ENCODE measurements at places on chromosomes 1 and 21.

GRCh38 chr1:41404308-41404761 lies 43.1 kb downstream of the FOXO6 start:
- DNase-seq, result peak; percentile 98

- no peak for DNase-seq
These were observed 22.8 kb upstream of the CSF1 start for GRCh38 chr1:109887884-109888283.

DNA sequence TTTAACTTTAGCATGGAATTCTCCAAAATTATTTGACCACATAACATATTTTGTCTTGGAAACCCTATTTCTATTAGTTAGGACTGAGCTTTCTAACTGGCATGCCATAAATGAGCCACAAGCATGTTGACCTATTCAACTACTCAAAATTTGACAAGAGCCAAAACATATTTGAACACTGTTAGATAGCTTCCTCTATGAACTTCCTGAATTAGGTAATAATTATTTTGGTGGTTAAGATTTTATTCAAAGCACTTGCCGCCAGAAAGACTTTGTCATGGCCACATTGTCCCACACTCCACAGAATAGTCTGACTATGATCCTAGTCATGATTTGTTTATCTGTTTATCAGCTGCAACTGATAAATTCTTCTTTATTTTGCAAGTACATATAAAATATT lies 23.1 kb upstream of the CTPS1 start:
- no peak for DNase-seq

DNA sequence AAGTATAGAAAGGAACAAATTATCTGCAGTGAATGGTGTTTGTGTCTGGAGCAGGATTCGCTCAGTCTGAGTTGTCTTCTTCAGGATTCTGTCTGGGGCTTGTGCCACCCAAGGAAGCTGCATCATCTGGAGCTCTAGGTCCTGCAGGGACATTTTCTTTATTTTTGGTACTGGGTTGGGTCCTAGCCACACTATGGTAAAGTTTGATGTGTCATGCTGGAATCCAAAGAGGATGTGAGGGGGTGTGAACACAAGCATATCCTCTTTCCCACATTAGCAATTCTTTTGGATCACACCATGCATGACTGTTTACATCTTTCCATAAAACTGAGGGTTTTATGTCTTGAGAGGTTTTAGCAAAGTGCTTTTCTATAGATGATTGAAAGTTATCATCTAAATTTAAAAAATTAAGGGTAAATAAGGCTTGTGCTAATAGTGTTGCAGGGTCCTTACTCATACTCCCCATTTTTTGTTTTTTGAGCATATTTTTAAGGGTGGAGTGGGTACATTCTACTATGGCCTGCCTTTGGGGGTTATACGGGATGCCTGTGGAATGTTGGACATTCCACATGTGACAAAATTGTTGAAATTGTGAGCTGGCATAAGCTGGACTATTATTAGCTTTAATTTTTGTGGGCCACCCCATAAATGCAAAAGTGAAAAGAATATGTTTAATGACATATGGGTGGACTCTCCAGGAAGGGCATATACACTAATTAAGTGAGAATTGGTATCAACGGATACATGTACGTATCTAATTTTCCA lies 152.0 kb upstream of the HMCN1 start:
- no peak for DNase-seq

DNA sequence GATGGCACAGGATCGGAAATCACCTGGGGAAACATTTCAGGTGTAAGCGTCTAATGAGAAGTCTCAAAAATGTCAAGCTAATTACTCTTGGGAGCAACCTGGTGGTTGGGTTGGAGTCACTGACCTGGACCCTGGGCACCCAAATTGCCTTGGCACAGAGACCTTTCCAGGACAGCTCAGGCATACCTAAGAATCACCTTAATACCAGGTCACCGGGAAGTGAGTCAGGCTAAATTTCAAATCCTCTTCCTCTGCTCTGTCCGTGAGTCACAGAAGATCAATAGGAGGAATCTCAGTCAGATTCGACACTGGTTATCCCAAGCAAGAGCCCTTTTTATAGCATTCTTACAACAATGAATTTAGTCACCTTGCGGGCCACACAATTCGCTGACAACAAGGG lies 179.6 kb upstream of the CAMK1G start:
- DNase-seq, result no peak

DNA sequence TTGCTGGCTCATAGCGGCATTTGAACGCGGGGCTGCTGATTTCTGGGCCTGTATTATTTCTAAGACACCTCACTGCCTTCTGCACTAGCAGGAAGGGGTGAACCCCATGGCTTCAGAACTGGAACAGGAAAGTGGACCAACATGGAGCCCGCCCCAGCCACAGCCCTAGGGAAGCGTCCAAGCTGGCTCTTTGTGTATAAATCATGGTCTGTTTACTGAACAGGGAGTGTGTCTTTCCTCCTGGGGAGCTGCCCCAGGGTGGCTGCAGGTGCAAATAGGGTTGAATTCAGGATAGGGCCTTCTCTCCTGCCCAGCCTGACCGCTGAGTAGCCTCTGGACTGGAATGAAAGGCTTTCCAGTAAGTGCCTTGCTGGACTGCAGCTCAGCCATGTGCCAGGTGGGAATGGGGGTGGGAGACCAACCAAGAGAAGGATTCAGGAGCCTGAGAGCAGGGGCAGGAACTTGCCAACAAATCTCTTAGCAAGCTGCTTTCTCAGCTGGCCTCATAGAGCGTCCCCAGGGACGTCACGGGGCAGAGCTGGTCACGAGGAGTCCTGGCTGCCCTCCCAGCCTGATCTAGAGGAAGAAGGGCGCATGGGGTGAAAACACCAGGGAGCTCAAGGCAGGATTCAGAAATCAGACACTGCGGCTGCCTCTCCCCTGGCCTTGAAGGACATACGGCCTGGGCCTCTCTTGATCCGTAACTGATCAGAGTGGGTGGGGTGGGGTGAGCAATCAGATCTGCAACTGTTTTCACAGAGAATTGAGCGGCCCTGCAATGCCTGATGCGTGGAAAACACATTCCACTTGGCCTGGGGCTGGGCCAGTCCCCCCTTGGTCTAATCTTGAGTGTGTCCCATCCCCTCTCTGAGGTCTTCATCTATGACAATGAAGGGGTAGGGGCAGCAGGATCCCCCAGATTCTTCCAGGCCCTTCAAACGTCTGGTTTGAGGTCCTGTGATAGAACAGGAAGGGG lies 56.5 kb upstream of the SELENON start:
- peak; percentile 57 for DNase-seq

DNA sequence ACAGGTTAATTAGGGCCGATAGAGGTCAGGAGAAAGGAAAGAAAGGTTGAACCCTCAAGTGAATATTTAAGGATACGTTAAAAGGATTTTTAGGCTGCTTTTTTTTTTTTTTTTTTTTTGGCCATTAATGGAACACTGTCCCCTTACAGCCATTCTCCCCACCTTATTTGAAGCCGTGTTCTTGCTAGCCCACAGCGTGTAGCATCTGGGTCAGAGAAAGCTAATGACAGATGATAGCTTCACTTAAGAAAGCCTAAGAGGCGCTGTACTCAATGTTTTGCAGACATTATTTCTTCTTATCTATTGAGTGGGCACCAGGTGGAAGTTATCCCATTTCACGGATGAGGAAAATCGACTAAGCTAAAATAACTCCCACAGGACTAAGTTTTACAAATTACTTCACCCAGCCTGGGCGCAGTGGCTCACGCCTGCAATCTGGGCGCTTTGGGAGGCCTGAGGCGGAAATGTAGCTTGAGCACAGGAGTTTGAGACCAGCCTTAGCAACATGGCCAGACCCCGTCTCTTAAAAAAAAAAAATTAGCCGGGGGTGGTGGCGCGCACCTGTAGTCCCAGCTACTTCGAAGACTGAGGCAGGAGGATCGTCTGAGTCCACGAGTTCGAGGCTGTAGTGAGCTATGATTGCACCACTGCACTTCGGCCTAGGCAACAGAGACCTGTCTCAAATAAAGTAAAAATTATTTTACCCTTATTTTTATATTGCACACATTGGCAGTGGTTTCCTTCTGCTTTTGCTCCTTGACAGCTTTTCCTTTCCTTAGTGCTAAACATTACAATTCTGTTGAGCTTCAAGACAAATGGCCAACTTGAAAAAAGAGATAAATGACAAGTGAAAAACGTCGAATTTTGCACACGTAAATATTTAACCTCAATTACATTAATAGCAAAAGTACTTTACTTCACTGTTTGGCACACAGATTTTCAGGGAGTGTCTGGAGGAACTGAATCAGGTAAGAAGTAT lies 1.1 kb upstream of the PHTF1 start:
- no peak for DNase-seq

- DNase-seq, result no peak
These were observed 7.9 kb downstream of the SLC30A7 start for GRCh38 chr1:100903777-100904176.

GRCh38 chr1:205701891-205702290 lies 21.6 kb upstream of the SLC45A3 start:
- no peak for DNase-seq

- DNase-seq, result peak; percentile 48
These were observed 15.8 kb downstream of the MAPKAPK2 start for GRCh38 chr1:206700445-206701036.

GRCh38 chr1:165842671-165843129 lies 15.3 kb downstream of the UCK2 start:
- no peak for DNase-seq

- no peak for DNase-seq
These were observed 56.9 kb downstream of the ENAH start for GRCh38 chr1:225595974-225596551.

DNA sequence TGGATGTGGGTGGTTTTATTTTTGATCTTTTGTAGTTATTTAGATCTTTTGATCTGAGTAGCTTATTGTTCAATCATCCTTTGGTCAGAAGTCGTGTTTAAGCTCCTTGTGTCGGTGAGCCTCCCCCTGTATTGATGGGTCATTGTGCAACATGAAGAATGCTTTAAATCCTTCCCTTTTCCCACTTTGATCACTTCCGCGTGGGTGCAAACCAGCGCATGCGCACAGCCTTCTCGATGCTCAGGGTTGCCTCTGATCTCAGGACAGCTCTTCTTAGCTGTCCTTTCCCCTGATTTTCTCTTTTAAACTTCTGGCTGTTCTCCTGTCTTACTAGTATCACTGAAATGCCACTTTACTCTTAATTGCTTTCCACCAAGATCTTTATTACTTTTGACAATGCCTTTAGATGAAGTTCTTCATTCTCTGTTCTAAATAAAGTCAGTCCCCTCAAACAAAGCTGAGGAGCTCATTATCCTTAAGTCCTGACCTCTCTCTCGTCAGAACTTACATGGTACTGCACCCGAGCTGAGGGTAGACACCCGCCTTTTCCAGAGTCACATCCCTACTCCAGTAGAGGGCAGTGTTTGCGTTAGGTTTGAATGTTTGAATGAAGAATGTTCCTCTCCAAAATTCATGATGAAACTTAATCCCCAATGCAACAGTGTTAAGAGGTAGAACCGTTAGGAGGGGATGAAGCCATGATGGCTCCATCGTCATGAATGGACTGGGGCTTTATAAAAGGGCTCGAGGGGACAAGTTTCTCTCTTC lies 547.9 kb upstream of the TMPRSS15 start:
- DNase-seq, result no peak

DNA sequence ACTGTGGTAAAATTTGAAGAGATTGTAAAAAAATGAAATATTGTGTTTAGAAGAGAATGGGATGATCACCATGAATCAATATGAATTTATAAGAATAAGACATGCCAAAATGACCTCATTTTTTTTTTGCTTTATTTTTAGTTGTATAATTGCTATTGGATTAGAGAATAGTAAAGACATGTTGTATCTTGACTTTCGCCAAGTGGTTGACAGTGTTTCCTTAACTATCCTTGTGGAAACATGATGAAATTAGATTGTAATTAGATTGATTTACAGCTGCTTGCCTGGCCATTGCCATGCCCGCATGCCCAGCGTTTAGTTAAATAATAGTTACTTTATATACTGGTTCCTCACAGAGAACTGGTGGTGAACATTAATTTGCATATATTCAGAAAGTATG lies 154.9 kb downstream of the MAGI3 start:
- no peak for DNase-seq

DNA sequence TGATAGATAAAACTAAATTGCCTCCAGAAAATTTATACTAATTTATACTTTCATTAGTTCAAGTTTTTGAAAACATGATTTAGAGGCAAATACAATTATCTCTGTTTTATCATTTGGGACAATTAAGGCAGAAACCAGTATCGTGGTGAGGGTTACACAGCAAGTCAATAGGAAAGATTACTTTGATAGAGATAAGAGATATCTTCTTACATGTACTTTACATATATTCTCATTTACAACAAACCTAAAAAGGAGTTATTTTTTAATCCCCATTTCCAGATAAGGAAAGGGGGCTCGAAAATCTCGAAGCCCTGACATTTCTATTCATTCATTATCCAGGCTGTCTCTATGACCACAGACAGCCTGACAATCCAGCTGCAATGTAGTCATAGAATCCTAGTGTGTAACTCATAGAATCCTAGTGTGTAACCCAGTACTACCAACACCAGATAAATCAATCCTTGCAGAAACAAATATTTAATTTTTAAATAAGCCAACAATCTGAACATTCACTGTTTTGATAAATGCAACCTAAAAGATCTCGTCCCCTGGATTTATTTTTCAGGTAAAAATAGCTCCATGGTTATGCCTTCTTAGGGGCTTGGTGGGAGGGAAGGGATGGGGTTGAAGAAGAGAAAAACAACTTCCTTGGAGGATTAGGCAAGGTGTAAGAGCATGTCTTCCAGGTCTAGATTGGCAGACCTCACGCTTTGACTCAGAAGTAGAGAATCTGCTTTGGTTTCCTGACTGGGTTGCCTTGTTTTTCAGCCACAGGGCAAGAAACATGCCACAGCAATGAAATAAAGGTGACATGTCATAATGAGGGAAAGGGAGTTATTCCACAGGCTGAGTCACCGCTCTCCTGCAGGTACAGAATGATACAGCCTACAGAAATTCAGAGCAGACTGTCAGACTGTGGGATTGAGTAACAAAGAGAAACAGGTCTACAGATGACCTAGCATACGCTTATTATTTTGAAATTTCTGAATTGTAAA lies 45.6 kb downstream of the IRF2BP2 start:
- no peak for DNase-seq

GRCh38 chr1:171576144-171576543 lies 45.9 kb upstream of the MYOCOS start:
- DNase-seq, result no peak

GRCh38 chr1:51719146-51719545 lies 102.3 kb downstream of the OSBPL9 start:
- DNase-seq, result no peak

GRCh38 chr1:227924833-227925574 lies 22.7 kb downstream of the WNT9A start:
- peak; percentile 13 for DNase-seq

DNA sequence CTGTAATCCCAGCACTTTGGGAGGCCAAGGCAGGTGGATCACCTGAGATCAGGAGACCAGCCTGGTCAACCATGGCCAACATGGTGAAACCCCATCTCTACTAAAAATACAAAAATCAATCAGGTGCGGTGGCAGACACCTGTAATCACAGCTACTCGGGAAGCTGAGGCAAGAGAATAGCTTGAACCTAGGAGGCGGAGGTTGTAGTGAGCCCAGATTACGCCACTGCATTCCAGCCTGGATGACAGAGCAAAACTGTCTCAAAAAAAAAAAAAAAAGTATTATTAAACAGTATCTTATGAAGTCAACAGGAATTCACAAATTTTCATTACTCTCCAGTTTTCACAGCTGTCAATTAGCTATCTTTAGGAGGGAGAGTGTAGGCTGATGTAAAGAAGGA lies 3.8 kb downstream of the ACBD6 start:
- DNase-seq, result no peak

All from NCI-H2029 treated with DMSO at 0.1 percent for 48 hours (cell line).